Endothelial cell of umbilical vein (primary cell): ENCODE measurements at places on chromosomes 16 and 17. TPM values are rescaled to one million over a fixed set of nuclear protein-coding genes. Genes with fewer than 3 reads are reported as not detected.

Gene OSGIN1
- total RNA-seq = 8.6 and 11.0 TPM in 2 replicates

Gene CLEC18B
- 0.25 and 0.49 TPM in 2 replicates for total RNA-seq

Gene OR1F1
- total RNA-seq = not detected in 2 replicates

DNA sequence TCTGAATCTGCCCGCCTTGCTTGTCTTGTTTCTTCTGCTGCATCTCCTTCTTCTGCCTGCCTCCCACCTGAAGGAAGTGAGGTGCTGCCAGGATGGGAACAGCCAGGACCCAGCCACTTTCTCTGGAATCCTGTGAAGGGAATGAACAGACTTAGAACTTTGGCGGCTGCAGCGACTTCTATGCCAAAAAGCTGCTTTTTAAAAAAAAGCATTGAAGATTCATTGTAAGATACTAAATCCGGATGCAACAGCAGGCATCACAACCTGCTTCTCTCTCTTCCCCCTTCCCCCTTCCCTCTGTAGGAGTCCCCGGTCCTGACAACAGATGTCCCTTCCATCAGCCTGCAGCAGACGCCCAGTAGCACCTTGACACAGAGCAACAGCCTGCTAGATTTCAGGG, 176.3 kb downstream of the HS3ST4 start:
- DNase-seq = no peak

GRCh38 chr16:14500791-14501190, 129.3 kb downstream of the PARN start:
- DNase-seq = no peak

DNA sequence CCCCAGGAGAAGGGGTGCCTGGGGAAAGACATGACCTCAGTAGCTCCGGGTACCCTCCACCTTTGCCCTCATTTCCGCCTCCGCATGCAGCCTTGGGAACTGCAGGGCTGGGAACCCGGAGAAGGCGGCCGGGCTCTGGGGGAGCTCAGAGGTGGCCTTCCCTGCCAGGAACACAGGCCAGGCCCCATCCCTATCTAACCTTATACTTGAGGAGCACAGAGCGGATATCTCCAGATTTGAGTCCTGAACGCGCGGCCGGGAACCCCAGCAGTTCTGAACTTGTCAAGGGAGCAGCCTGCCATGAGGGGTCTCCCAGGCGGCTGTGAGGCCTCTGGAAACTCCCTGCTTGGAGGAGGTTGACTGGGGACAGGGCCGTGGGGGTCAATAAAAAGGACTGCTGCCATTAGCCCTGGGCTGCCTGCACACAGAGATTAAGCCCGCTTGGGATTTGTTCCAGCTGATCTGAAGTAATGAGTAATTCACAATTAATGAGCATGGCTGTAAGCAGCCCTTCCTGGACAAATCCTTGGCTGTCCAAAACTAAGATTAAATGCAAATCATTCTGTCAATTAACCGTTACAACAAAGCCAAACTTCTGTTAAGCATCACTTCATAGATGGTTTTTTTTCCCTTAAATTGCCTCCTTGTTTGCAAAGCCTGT, 26.3 kb upstream of the METRNL start:
- DNase-seq = peak; percentile 75

GRCh38 chr16:23514381-23515152, 4.3 kb upstream of the GGA2 start:
- no peak for DNase-seq

DNA sequence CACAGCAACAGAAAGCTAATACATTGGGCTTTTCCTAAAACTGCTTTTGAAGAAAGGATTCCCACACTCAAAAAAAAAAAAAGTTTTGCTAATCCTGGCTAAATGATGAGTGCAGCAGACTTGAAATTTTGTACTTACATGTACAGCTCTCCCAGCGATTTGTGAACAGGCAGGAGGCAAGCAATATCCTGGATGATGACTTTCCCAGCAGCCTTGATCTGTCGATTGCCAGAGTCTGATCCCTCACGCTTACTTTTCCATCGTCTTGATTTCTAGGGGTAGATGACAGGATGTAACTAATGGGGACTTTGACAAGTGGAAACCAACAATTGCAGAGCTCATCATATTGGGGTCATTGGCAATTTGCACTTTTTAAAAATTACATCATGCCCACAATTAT, 91.4 kb downstream of the WDR59 start:
- DNase-seq = no peak

- peak; percentile 22 for DNase-seq
Measured at GRCh38 chr17:82636626-82637598, 11.3 kb downstream of the WDR45B start.

DNA sequence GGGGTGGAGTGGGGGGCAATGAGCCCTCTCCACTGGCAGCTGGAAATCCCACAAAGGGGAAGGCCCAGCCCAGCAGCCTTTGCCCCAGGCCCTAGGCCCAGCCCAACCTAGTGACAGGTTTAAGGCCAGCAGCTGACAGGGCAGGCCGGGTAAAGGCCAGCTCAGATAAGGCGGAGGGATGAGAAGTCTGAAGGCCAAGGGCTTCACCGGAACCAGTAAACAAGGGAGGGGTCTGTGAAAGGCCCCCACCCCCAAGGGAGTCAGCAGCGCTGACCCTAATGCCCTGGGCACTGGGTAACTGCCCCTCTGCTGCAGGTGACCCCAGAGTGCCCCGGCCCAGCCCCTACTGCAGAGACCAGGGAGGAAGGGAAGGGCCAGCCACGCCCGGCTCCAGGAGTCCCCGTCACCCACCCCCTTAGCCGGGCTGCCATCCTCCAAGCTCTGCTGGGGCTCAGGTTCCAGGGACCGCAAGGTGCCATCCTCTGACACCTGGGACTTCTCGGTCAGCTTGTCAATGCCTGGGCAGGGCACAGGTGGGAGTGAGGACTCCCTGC, 17.5 kb downstream of the OTOP3 start:
- DNase-seq = no peak

DNA sequence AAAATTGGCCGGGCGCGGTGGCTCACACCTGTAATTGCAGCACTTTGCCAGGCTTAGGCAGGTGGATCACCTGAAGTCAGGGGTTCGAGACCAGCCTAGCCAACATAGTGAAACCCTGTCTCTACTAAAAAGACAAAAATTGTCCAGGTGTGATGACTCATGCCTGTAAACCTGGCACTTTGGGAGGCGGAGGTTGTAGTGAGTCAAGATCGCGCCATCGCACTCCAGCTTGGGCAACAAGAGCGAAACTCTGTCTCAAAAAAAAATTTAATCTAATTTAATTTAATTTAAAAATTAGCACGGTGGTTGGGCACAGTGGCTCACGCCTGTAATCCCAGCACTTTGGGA, 1.6 kb upstream of the HBQ1 start:
- no peak for DNase-seq

DNA sequence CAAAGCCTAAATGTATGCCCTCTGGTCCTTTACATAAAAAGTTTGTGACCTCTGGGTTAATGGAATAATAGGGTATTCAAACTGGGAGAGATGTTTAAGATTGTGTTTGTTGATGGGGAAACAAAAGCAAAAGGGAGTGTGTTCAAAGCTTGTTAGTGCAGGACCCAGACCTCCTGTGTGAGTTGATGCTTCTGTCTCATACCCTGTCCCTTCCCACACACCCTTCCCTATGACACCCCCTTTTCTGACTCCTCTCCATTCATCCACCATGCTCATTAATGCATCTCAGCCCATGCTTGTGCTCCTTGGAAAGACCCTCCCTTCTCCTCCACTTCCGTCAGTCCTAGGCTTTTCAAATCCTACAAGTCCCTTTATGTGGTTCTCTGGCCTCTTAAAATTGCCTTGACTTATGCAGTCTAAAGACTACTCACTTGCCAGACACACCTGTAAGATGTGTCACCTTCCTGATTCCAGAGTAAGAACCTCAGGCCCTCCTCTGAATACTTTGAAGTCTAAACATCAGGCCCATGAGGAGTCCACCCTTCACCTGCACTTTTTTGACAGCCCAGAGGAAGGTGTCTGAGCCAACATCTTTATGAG, 128.0 kb upstream of the CACNG5 start:
- no peak for DNase-seq

DNA sequence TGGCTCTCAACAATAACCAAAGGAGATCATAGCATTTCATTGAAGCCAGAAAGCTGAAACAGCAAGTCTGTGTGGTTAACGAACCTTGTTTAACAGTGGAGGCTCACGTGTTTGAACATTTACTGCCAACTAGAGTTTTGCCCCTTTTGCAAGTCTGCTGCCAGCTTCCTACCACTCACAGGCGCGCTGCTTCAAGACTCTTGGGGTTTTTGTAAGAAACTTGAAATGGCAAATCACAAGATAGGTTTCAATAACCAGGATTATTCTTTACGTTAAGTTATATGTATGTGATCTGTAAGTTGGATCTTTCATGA, 1.2 kb downstream of the SNTB2 start:
- DNase-seq = no peak

GRCh38 chr17:6387442-6387841, 47.5 kb downstream of the AIPL1 start:
- DNase-seq = no peak

- peak; percentile 73 for DNase-seq
Measured at GRCh38 chr16:10080051-10080772, 102.0 kb downstream of the GRIN2A start.

DNA sequence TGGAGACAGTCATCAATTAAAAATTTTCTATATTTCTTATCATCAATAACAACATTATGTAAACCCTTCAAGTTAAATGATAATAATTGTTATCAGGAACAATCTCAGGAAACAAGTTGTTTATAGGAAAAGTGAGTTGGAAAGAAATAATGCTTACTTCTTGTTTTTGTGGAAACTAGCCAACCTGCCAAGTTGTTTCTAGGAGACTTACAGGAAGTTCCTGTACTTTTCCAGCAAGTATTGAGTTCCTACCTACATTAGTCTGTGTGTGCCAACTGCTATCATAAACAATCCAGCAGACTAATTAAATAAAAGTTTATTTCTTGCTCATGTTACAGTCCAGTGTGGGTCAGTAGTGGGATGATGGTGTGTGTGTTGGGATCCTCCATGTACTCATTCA, 1.6 kb upstream of the CCL14 start:
- peak; percentile 89 for DNase-seq

DNA sequence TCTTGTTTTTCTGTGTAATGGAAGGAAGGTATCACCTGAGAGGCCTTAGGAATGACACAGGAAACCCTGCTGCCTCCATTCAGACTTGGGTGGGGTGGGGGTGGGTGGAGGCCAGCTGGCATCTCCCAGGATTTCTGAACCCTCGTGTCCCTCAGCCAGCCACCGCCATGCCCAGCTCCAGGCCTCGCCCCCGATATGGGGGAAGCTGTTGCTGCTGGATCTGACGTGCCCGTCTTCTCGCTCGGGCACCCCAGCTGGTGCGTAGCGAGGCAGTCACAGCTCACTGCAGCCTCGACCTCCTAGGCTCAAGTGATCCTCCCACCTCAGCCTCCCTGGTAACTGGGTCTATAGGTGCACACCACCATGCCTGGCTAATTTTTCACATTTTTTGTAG, 220.0 kb upstream of the CHMP6 start:
- no peak for DNase-seq

DNA sequence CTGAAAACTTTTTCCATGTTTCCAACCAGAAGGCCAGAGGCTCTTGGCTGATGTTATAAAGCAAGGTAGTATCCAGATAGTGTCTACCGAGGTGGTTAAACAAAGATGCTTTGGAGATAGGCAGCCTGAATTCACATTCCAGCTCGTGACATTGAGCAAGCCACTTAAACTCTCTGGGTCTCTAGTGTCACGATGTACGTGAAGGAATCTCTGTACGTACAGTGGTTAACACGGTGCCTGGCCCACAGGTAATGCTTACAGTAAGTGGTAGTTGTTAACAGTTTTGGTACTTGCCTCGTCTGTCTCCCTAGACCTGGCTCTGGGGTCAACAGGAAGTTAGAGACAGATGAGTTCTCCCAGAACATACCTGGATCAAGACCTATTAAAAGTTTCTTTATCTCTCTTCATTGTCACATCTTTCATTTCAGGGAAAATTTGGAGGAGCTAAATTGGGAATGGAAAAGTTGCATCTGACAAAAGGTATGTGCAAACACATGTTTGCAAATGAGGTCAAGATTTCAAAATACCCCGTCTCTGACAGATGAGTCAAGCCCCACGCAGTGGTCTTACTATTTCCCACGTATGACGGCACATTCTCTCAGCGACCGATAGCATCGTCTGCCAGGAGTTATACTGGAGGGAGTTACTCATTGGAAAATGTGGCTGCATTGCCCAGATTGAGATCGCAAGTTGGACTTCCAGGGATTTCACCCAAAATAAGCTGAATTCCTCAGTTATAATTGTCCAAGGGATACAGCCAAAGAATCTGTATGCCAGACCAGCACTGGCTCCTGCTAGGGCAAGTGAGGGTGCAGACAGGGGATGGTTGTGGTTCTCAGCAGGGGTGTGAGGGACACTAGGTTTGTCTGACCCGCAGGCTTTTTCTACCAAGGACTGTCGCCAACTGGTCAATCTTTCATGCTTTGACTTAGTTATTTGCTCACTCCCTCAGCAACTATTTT, 18.9 kb upstream of the MYH10 start:
- no peak for DNase-seq

- no peak for DNase-seq
Measured at GRCh38 chr17:48834973-48835372, 4.1 kb downstream of the CALCOCO2 start.

DNA sequence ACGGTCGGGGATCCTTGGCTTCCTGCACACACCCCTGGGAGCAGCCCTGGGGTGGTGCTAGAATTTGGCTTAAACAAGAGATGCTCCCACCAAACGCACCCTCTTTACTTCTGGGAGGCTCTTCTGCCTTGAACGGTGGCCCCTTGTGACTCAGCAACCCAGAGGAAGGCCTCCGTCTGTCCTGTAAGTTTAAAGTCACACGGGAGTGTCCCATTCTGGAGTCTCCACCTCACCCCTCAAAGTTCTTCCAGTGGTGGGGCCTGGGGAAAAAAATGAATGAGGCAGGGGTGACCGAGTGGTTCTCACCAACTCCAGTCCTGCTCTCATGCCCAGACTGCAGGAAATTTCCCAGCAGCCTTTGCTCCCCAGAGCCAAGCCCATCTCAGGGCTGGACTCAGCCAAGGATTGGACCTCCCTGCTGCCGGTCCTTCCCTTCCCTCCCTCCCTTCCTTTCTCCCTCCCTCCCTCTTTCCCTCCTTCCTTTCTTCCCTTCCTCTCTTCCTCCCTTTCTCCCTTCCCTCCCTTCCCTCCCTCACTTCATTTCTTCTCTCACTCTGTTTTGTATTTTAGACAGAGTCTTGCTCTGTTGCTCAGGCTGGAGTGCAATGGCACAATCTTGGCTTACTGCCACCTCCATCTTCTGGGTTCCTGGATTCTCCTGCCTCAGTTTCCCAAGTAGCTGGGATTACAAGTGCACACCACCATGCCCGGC, 11.4 kb downstream of the ITGAD start:
- no peak for DNase-seq

GRCh38 chr16:52434224-52434623, 112.7 kb downstream of the TOX3 start:
- no peak for DNase-seq
